ENCODE measurements at places on chromosomes 12 and 14.
A peak's percentile ranks its signal among the peaks of the same experiment; 100 is the strongest.

- DNase-seq: no peak
These were observed 296.6 kb upstream of the RTL1 start for GRCh38 chr14:101200008-101200649.

DNA sequence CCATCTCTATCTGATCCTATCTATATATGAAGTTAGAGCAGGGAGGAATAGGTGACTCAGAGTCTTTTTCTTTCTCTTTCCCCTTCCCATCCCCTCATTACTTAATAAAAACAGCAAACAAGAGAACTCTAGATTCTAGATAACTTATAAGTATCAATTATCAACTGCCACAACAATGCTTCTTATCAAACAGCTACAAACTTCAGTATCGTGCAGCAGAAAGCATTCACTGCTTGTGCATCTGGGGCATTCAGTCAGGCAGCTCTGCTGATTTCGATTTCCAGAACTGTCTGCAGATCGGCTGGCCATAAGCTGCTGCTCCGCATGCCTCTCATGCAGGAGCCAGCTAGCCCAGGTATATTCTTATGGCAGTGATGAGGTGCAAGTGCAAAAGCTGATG, 19.4 kb downstream of the A2ML1 start:
- DNase-seq: no peak

GRCh38 chr14:51282517-51282916, 42.5 kb downstream of the TMX1 start:
- DNase-seq: no peak

DNA sequence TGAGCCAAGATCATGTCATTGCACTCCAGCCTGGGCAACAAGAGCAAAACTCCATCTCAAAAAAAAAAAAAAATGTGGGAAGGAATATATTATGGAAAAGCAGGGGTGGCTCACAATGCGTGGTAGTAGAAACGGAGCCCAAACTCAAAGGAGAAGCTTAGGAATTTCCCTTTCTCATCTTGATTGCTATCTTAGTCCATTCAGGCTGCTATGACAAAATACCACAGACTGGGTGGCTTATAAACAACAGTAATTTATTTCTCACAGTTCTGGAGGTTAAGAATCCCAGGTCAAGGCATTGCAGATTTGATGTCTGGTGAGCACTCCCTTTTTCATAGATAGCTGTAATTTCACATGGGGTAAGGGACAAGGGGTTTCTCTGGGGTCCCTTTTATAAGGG, 153.8 kb upstream of the KRR1 start:
- DNase-seq: no peak

DNA sequence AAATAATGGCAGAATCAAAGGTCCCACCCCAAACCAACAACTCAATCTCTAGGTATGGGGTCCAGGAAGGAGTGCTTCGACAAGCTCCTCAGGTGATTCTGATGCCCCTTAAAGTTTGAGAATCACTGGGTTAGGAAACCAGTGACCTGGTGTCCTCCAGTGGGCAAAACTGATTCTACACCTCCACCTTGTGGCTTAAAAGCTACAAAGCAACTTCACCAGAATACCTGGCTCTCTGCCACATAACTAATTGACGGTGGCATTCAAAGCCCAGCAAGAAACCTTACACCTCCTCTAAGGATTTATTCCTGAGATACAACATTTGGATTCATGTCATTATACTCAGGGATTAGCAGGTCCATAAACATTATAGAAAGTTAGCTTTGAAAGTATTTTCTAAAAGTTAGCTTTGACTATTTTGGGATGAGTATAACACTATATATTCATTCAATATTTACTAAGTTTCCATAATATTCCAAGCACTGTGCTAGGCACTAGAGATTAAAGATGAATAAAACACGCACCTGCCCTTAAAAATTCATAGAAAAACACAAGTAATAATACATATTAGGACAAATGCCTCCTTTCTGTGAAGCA, 45.4 kb downstream of the DCAF5 start:
- peak; percentile 75 for DNase-seq

DNA sequence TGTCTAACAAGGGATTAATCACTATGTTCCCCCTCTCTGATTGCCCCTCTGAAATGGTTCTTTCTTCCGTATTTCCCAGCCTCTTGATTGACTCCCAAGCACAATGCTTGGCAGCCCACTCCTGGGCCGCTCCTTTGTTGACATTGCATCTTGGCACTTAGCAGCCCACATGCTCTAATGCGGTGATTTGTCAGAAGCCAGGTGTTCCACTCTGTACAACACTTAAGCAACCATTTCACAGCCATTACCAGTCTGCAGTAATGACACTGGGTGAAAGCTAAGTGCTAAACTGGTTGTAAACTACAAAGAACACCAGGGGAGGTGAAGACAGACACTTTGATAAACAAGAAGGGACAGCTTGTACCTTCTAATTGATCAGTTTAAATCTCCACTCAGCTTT, 353.5 kb downstream of the TMEM132D start:
- DNase-seq: no peak

- DNase-seq: no peak
These were observed 585.5 kb upstream of the ATXN7L3B start for GRCh38 chr12:73951956-73952703.

DNA sequence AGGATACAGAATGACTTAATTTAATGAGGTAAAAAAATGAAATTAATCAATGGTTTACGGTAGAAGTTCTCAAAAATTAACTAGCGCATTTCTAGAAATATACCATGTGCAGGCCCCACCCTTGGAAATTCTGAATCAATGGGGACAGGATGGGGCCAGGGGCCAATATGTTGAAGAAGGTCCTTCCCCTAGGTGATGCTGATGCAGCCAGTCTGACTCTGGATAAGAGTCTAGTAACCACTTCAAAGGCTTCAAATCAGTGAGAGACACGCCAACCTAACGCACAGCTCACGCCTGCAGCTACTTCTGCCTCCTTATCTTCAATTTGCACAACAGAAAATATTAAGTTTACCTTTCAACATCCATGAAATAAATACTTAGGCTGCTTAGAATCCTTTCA, 14.9 kb downstream of the GIT2 start:
- no peak for DNase-seq

DNA sequence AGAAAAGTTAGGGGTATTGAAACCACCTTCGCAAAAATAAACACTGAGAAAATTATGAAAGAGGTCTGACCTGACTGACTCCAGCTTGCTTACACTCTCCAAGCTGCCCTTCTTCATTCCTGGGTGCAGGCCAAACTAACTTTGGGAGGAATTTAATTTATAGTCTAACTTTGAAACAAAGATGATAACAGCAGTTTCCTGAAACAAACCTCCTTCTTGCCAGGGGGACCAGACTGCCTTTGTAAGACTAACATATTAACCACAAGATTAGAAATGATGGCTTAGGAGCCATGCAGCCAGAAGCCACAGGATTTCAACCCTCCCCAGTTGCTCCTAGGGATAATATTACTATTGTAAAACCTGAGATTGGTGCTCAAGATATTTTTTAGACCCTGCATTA, 13.8 kb upstream of the EEA1 start:
- DNase-seq: no peak

DNA sequence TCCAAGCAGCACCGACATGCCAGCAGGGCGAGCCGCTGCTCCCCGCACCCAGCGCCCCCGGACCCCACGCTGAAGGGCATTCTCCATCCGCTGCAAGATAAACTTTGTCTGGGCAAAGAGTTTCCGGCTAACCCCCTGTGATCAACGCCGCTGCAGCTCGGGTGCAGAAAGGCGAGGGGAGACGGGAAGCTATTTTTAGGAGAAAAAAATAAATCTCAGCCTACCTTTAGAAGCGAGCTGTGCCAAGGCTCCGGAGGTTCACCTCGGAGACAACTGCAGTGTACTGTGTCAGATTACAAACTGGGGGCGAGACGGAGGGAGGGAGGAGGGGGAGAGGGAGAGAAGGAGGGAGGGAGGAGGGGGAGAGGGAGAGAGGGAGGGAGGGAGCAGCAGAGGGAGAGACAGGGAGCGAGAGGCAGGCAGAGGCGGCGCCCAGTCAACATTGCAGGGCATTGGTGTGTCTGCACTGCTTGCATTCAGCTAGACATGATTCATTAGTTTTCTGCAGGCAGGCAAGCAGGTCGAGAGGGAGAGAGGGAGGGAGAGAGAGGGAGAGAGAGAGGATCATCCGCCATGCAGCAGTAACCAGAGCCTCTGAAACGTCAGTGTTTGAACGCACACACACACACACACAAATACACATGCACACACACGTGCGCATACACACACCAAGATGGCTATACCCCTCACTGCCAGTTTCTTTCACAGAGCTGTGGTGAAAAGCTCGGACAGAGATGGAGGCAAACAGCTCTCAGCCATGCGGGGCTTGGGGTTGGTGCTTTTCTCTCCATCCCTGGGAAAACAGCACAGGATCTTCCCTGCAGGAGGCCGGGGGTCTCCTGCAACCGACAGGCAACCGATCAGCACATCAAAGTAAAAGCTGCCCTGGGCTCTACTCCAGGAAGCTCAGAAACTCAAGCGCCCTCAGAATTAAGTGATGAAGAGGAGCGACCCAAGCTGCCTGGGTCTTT, at the start of gene RIMBP2:
Gene RIMBP2, minus strand, starts transcription at position 302 of the 971 bp plus-strand sequence. CDS start 237,286 bp downstream, outside the sequence.
- no peak for DNase-seq

DNA sequence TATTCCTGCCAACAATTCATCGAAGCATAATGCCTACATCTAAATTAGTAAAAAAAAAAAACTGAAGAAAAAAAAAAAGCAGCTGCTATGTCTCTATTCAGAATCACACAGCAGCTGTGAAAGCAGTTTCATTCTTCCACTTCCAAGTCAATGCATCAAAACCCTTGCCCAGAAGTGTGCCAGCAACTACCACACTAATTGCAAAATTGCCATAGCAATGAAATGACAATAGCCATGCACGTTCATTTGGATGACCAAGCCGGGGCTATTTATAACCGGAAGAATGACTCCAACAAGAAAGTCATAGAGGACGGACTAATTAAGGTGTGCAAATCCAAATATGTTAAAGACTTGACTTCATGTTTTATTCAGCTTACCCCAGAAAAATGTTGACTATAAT, 42.5 kb downstream of the SLC2A13 start:
- no peak for DNase-seq

GRCh38 chr12:47785036-47785886, 12.2 kb downstream of the SLC48A1 start:
- DNase-seq: no peak

DNA sequence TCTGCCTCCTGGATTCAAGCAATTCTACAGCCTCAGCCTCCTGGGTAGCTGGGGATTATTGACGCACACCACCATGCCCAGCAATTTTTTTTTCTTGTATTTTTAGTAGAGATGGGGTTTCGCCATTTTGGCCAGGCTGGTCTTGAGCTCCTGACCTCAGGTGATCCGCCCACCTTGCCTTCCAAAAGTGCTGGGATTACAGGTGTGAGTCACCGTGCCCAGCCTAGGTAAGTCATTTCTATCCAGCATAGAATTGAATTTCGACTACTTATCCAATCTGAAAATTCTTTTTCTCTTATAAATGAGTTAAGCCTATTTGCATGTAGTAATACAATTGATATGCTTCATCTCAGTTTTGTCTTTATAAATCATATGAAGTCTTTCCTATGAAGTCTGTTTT, 12.9 kb upstream of the NOPCHAP1 start:
- no peak for DNase-seq

- DNase-seq: no peak
These were observed 112.7 kb downstream of the METTL25 start for GRCh38 chr12:82470906-82471512.

- DNase-seq: no peak
These were observed 38.6 kb upstream of the ATF1 start for GRCh38 chr12:50725011-50725942.

DNA sequence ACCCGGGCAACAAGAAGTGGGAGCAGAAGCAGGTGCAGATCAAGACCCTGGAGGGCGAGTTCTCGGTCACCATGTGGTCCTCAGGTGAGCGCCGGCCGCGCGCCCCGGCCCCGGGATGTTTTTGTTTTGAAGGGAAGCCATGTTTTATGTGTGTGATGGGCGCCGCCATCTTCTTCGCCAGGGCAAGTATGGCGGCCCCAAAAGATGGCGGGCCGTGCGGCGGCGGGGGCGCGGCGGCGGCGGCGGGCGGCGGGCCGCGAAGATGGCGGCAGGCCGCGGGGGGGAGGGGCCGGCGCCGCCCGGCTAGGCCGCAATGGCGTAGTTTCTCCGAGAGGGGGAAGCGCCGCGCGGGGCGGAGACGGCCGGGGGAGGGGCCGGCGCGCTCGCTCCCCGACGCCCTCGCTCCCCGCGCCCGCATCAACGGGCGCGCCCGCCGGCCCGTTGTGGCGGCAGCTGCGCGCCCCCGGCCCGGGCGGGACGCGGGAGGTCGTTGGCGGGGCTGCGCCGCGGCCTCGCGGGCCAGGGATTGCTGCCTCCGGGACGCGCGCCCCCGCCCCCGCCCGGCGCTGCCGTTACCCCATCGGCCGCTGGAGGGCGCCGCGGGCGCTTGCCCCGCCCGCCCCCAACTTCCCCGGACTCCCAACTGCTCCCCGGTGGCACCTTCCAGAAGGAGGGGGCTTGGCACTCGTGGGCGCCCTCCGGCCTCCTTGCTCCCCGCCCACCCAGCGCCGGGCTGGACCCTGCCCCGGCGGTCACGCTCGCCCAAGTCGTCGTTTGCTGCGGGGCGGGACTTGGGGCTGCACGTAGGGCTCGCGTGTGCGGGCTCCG, 1.1 kb downstream of the YY1 start:
- peak; percentile 71 for DNase-seq

DNA sequence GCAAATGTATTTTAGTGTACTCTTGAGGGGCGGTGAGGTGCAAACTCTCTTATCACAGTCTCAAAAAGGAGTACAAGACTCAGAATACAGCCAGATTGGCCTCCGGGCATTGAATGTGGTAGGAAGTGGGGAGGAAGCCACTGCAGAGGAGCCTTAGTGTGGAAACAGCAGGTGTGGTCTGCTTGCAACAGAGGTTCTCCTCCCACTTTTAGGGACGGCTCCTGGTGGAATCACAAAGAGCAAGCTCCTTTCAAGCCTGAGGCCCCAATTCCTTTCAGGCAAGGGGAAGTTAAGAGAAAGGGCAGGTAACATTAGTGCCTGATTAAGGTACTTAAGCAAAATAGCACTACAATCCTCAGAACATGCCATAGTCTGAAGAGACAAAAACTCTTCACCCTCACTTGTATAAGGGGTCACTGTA, 23.7 kb upstream of the SLC2A3 start:
- peak; percentile 88 for DNase-seq

DNA sequence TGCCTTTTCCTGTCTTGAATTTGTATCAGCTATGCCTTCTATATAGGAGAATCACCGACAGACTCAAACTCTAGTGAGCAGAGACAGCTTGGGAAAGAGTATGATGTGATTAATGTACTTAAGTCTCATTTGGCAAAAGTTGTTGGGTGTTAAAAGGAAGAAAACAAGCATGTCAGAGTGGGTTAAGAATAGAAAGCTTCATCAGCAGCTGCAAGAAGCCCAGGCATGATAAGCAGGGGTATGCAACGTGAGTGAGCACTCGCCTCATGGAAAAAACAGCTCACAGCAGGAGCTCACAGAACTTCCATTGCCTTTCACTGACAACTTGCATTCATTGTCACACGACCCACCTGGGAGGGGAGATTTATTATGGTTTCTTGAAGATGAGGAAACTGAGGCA, 35.9 kb upstream of the WNK1 start:
- peak; percentile 15 for DNase-seq

GRCh38 chr12:75364919-75365318, 26.0 kb upstream of the GLIPR1L2 start:
- DNase-seq: peak; percentile 62

Measured in KBM-7 (cell line).